ENCODE measurements at places on chromosomes 5 and 9.

GRCh38 chr9:129667850-129668249 lies 2.4 kb downstream of the PRRX2 start:
- no peak for DNase-seq

GRCh38 chr5:65823845-65824445 lies 101.9 kb downstream of the NLN start:
- DNase-seq = no peak

DNA sequence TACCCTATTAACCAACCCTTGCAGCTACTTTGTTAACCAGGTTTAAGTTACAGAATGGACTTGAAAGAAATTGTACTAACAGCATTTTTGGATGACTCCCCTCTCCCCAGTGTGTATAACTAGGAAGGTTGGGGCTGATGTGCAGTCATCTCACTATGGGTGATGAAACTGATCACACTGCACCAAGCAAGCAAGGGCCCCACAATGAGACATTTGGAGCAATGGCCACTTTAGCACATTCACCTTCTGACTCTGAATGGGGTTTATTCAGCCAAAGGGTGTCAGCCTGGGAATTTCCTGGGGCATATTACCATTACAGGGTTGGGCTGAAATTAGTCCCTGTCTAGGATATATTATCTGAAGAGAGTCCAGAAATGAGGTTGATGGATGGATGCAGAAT lies 18.7 kb upstream of the CYFIP2 start:
- no peak for DNase-seq

DNA sequence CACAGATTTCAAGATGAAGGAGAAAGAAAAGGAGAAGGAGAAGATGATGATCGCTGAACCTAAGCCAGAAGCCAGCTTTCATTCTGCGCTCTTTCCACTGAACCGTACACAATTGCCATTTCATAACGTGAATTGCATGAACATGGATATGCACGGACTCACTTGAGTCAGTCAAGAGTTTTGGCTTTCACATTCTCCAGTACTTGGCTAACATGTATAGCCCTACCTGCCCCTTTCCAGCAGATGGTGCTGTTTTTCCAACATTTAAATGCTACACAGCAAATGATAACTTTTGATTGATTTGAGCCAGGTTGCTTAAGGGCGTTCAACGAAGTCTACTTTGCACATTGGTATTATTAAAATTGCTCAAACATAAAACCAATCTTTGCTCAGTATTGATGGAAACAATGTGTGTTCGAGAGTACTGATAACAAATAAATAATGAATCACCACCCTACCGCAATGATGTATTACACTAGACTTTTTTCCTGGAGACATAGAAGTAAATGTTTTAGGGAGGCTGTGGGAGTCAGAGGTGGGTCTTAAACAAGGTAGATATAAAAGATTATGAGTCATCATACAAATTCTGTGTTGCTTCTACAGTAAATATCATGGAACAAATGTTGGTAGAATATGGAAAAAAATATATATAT lies 196.4 kb downstream of the TRPM3 start:
- DNase-seq = peak; percentile 75

GRCh38 chr5:1101961-1102713 lies 9.7 kb downstream of the SLC12A7 start:
- no peak for DNase-seq

DNA sequence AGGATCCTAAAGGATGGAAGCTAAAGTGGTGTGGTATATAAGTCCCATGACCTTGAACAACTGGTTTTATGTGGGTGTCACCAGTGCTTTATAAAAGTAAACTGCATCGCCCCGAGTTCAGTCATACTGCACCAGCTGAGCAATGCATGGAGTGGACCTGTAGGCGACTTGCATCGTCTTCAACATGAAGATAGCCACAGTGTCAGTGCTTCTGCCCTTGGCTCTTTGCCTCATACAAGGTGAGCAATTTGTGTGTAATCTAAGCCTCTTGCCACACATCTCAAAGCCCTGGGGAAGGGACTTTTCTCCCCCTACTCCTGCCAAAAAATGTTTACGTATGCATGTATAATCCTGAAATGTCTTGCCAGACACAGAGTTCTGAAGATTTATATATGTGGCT lies at the start of gene SPINK5:
TSS of gene SPINK5 (plus strand) at position 120 of the 400 bp plus-strand sequence. CDS start at position 185, 65 bp downstream.
- DNase-seq = peak; percentile 90

DNA sequence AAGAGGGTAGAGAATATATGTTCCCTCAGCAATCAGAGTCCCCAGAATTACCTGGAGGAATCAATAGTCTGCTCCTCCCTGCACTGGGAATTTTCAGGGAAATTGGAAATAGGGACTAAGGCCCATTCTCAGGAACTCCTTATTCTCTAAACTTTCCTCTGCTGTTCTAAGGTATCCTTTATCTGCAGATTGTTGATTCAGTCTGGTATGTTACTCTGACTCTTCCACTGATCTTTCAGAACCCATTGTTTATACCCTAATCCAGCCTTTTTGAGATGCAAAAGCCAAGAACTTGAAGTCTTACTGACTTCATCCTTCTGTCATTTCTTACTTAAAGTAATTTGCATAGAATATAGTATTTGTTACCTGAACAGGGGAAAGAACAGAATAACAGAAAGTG lies 143.5 kb upstream of the PPP1R2B start:
- no peak for DNase-seq

DNA sequence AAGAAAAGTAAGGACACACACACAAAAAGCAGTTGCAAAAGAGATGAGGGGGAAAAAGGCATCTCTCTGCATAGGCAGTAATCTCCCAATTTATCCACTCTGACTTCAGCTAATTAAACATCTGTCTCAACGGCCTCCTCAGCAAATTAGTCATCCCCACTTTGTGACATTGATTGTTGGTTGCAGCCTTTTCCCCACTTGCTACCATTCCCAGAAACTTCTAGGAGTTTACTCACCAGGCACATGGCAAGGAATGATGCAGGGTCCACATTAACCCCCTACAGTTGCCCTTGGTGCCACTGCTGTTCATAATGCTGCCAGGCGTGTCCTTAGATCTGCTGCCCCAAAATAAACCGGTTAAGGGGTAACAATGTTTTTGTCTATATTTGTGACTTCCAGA lies 174.6 kb downstream of the MAPKAP1 start:
- DNase-seq = no peak

GRCh38 chr5:164233791-164234190 lies 728.4 kb downstream of the MAT2B start:
- DNase-seq = peak; percentile 57

DNA sequence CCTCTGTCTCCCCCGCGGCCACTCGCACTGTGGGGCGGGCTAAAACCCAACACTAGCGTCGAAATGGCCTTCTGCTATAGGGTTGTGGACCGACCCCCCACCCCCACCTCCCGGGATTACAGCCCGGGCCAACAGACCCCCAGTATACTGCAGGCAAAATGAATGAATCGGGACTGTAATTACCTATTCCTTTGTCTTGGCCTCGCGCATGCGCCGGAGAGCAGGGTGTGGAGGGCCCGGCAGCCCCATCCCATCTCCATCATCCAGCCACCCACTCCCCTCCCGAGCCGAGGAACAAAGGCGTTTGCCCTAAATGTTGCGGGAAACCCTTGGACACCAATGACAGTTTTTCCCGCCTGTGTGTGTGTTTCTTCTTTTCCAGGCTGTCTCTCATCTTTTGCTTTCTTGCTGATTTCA lies 1.6 kb downstream of the BASP1 start:
- no peak for DNase-seq

GRCh38 chr5:179385914-179386313 lies 40.7 kb upstream of the ADAMTS2 start:
- no peak for DNase-seq

GRCh38 chr5:51657340-51658240 lies 274.3 kb downstream of the ISL1 start:
- DNase-seq = no peak

DNA sequence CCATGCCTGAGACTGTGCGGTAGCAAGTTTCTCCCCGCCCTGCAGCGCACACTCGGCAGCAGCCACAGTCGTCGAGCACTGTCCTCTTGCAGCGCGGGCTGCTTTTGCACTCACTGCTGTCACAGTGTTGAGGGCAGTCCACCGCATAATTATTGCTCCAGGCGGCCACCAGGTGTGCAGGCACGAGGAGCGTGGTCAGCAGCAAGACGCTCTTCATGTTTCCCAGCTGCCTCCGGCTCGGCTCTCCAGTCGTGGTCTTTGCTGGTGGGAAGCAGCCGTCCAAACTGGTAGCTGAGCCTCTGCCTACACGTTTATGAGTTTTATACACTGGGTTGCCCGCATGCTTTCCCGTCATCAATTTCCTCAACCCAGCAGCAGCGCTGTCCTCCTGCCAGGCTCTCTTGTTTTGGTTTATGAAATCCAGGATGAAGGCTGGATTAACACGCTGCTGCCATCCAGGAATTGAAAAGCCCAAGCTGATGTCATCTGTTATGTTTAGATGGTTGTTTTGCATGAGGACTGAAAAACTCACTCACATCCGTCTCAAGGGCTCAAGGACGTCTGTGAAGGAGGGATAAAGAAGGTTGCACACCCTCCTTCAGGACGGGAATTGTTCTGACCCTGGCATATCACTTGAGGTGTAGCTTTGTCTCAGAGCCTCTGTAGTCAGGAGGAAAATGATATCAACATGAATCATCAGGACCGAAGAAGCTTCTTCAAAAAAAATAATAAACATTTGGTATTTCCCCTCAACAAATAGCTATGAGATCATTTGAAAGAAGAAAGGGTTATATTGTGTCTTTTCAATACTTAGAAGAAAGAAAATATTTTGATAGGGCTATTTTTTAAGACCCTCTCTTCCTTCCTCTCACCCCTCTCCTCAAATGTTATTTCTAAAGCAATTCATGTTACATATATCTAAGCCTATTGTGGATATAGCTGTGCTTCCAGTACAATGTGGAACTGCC lies at the start of gene ESM1:
TSS of gene ESM1 (minus strand) at position 293 of the 968 bp plus-strand sequence. CDS start at position 217, 76 bp downstream.
- DNase-seq = peak; percentile 87

DNA sequence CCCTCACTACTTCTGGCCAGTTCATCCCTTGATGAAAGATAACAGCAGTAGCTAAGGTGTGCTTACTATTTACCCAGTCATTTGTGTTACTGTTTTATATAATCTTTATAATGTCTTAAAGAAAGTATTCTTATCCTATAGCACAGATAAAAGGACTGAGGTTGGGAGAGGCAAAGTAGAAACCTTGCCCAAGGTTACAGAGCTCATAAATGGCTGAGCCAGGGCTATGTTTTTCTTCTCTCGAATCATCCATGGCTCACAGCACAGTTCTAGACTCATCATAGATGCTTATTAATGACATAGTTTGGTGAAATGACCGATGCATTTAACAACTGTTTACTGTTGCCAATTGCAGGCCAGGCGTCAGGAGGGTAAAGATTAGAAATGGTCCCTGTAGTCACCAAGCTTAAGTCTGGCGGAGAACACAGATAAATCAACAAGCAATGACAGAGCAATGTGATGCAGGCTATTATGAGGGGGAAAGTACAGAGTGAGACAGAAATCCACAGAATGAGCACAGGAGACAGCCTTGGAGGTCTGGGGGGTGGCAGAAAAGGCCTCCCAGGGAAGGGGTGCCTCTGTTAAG lies 65.6 kb upstream of the ZNF622 start:
- DNase-seq = no peak

GRCh38 chr5:141524604-141525597 lies 36.0 kb downstream of the PCDHGC5 start:
- DNase-seq = peak; percentile 83

DNA sequence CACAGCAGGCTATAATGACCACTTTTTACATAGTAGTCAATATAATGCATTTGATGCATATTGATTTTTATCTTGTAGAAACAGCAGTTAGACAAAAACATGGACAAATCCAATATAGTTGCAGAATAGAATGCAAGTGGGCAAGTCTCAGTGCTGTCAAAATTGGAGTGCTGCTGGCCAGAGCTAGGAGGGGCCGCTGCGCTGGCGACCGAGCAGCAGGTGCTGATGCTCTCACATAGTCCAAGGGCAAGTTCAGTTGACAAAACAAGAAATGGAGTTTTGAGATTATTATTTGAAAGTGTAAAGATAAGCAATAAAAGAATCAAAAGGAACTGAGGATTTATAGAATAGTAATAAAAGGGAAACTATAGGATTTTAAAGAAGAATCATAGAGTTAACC lies 60.6 kb upstream of the CDK20 start:
- no peak for DNase-seq

DNA sequence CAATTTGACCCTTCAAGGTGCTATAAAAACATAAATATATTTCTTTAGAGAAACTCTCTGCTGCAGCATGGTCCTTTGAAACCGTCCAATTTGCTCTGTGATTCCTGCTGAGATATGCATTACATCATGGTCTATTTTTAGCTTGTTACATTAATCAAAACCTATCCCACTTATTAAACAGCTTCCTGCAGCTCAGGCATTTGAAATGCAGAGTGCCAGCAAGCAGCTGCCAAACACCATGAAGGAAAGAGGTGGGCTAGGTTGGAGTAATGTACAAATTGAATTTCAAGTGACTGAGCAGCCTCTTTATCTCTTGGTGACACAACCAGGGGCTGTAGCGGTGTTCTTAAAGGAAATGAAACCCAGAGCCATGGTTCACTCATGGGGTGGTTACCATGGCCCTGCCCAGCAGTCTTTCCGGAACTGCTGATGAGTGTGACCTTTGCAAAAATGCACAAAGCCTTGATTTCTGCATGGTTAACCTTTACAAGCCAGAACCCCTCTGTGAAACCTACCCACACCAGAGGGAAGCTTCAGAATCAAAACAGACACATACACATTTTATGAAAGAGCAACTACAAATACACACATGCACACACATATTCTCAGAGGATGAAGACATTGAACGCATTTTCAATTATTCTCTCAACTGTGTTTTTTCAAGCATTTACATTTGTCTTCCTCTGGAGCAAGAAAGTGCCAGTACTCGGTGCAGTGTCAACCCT lies 155.8 kb upstream of the ZNF608 start:
- DNase-seq = peak; percentile 41

DNA sequence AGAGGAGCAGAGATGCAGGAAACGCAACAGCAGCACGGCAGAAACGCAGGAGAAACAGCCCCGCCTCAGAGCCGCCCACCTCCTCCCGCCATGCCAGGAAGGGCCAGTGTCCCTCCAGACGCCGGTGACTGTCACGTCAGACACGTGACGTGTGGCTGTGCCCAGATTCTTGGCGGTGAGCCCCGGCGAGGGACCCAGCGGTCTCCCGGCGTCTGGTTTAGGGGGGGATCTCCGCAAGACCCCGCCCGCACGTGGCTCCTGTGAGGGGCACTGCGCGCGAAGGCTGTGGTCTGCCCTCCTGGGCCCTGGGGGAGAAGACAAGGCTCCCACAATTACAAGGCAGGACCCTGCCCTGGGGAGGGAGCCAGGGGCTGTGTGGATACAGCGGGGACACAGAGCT lies 2.4 kb upstream of the LCN8 start:
- no peak for DNase-seq

- DNase-seq = no peak
These were observed 253.2 kb downstream of the CEMIP2 start for GRCh38 chr9:71515107-71515506.

GRCh38 chr9:107615321-107615720 lies 125.8 kb upstream of the KLF4 start:
- DNase-seq = peak; percentile 5

- no peak for DNase-seq
These were observed 1290.2 kb upstream of the WWC1 start for GRCh38 chr5:167001246-167001645.

DNA sequence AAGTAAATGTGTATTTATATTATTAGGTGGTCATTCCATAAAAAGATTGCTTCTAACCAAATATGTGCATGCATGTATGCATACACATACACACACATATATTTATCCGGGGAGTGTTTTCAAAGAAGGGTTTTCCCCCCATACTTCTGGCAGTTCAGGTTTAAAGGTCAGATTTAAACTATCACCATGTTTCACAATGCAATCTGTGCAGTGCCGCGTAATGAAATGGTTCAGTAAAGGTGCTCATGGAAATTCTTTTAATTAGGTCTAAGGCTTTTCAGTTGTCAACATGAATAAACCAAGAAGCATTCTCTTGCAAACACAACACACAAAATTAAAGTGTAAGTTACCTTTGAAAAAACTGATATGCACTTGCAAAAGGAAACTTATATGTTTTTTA lies 211.0 kb downstream of the CRB2 start:
- DNase-seq = no peak
